A549 (cell line): ENCODE measurements at places on chromosomes 7 and 10. TPM values are rescaled to one million over a fixed set of nuclear protein-coding genes. Genes with fewer than 3 reads are reported as not detected.

Gene FXYD4
- not detected in 3 replicates for polyA plus RNA-seq

Gene SH2D4B
- polyA plus RNA-seq, result 0.03 to 0.12 TPM (median 0.03 TPM) in 3 replicates

Gene ALOX5
- 0.21 to 0.40 TPM (median 0.26 TPM) in 3 replicates for polyA plus RNA-seq

Gene PRSS37
- not detected in 3 replicates for polyA plus RNA-seq

Gene TUBAL3
- polyA plus RNA-seq, result 0.34 to 0.37 TPM (median 0.36 TPM) in 3 replicates

Gene PDGFA
- 14.2 to 16.3 TPM (median 14.9 TPM) in 3 replicates for polyA plus RNA-seq

Gene TLX1
- not detected in 3 replicates for polyA plus RNA-seq

Gene PKD2L1
- polyA plus RNA-seq, result 0.08 to 0.11 TPM (median 0.10 TPM) in 3 replicates

Gene KIF20B
- 12.3 to 14.4 TPM (median 12.6 TPM) in 3 replicates for polyA plus RNA-seq

Gene SFRP4
- 7.4 to 9.8 TPM (median 8.4 TPM) in 3 replicates for polyA plus RNA-seq

Gene SLC37A3
- 23.0 to 30.0 TPM (median 26.9 TPM) in 3 replicates for polyA plus RNA-seq

Gene TUBB8
- not detected in 3 replicates for polyA plus RNA-seq

Gene TAS2R3
- polyA plus RNA-seq, result not detected in 3 replicates

Gene FAM25C
- polyA plus RNA-seq, result 0.70 to 0.73 TPM in 2 of 3 replicates, not detected in the other

Gene CHN2
- polyA plus RNA-seq, result not detected in 3 replicates

Gene CALHM3
- polyA plus RNA-seq, result 0.09 to 0.21 TPM (median 0.17 TPM) in 3 replicates

Gene ANKRD61
- 0.37 to 0.49 TPM (median 0.41 TPM) in 3 replicates for polyA plus RNA-seq

Gene GHRHR
- not detected in 3 replicates for polyA plus RNA-seq

Gene MTERF1
- 12.8 to 14.4 TPM (median 14.4 TPM) in 3 replicates for polyA plus RNA-seq

Gene GATA3
- 3.5 to 4.7 TPM (median 4.0 TPM) in 3 replicates for polyA plus RNA-seq

Gene TMEM176A
- polyA plus RNA-seq, result not detected in 3 replicates

Gene NODAL
- polyA plus RNA-seq, result not detected in 3 replicates

Gene MGMT
- 4.3 to 5.6 TPM (median 5.2 TPM) in 3 replicates for polyA plus RNA-seq

Gene MYL7
- polyA plus RNA-seq, result not detected in 3 replicates

Gene SLC39A12
- not detected in 3 replicates for polyA plus RNA-seq

Gene LRRC27
- 6.5 to 8.3 TPM (median 6.9 TPM) in 3 replicates for polyA plus RNA-seq

Gene TMED4
- polyA plus RNA-seq, result 53.9 to 55.9 TPM (median 55.1 TPM) in 3 replicates

Gene CEP41
- polyA plus RNA-seq, result 12.8 to 13.1 TPM (median 13.0 TPM) in 3 replicates

Gene NXPH1
- polyA plus RNA-seq, result not detected in 3 replicates

Gene UPK3B
- polyA plus RNA-seq, result 19.4 to 20.9 TPM (median 20.6 TPM) in 3 replicates

Gene SERPINE1
- 286 to 399 TPM (median 346 TPM) in 3 replicates for polyA plus RNA-seq

Gene CYP26C1
- not detected in 3 replicates for polyA plus RNA-seq

Gene WDR37
- 5.6 to 6.2 TPM (median 5.9 TPM) in 3 replicates for polyA plus RNA-seq

Gene ZNHIT1
- 55.6 to 56.4 TPM (median 55.9 TPM) in 3 replicates for polyA plus RNA-seq

Gene CUZD1
- polyA plus RNA-seq, result 1.4 to 1.6 TPM (median 1.5 TPM) in 3 replicates

Gene TRPV5
- polyA plus RNA-seq, result not detected in 3 replicates

Gene IKZF1
- polyA plus RNA-seq, result not detected in 3 replicates

Gene LRRD1
- polyA plus RNA-seq, result not detected in 3 replicates

Gene VPS37D
- polyA plus RNA-seq, result 2.2 to 2.9 TPM (median 2.6 TPM) in 3 replicates

Gene GIMAP1
- polyA plus RNA-seq, result not detected in 3 replicates

Gene EXOSC1
- polyA plus RNA-seq, result 54.0 to 54.8 TPM (median 54.8 TPM) in 3 replicates
